Activated T-cell treated with anti-CD3 and anti-CD28 coated beads for 48 hours (primary cell): ENCODE measurements at places on chromosomes 3 and 15.

DNA sequence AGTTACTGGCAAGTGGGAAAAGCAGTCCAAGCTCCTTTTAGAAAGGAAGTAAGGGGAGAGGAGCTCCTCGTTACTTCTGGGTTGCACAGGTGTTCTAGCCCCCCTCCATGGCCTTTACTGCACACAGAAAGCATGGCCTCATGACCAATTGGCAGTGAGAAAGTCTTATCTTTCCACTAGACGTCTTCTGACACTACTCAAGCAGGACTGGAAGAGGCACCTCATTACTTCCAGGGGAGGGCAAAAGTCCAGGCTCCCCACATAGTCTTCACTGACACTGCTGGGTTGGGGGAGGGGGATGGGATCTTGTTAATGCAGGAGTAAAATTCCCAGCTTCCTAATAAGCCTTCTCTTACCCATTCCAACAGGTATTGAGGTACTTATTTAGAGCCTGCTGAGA is 27.6 kb upstream of the TM2D3 start:
- DNase-seq, result no peak

- DNase-seq, result no peak
These were observed 28.5 kb downstream of the UBE2E1 start for GRCh38 chr3:23834082-23834870.

DNA sequence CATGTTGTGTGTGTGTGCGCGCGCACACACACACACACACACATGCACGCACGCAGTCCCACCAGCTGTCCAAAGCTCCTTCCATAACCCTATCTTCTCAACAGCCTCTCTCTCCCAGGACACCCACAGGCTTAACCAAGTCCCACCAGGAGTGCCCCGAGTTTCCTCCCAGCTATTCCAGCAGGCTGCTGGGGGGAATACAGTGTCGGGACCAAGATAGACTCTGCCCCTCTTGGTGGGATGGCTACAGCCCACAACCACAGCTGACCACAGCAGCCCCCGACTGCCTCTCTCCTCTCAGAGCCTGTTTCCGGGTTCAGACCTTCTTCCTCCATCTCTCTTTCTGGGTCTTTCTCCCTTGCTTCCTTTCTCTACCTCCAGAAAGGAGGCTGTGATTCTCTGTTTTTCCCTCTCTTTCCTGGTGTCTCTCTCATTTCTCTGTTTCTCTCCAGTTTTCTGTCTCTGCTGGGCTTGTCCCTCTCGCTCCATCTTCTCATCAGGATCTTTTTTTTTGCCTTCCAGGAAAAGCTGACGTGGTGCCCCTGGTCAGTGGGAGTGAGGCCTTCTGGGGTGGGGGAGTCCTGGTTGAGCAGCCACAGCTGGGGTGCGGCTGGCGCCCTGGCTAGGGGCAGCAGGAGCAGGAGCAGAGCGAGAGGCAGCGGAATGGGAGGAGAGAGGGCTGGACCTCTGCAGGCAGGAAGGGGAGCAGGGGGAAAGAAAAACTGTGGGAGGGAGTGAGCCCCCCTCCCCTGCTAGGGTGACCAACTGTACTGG is 3.3 kb upstream of the ISLR start:
- DNase-seq, result no peak

- DNase-seq, result no peak
These were observed 77.2 kb downstream of the OSBPL10 start for GRCh38 chr3:31903686-31904431.
